ENCODE measurements at places on chromosomes 6 and 20. TPM values are rescaled to one million over a fixed set of nuclear protein-coding genes. Genes with fewer than 3 reads are reported as not detected.

DEFB123 gene
- total RNA-seq, result not detected

VWA7 gene
- total RNA-seq, result 2.9 TPM

DNA sequence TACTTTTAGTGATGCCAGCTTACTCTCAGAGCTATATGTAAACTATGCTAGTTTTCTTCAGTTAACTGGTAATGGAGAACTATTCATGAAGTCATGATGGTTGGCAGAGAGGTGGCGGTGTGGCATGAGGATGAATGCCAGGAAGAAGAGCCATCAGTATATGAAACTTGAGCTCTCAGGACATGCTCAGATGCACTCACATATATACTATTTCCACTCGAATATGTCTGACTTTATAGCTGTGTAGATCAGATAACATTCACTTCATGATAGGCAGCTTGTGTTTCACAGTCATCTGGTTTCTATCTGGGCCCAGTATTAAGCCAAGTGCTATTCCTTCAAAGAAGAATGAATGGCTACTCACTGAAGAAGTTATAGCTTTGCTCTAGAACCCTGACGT, 46.2 kb upstream of the CEP85L start:
- DNase-seq, result no peak
- H3K4me1 ChIP-seq, result peaks cover 52% of the 10 kb centered on the region

GRCh38 chr6:78460711-78461110, 406.6 kb upstream of the IRAK1BP1 start:
- H3K36me3 ChIP-seq, result no peaks in the 10 kb centered on the region
- no peak overlapping the region for H3K4me3 ChIP-seq
- no peaks in the 10 kb centered on the region for H3K4me1 ChIP-seq
- no peak overlapping the region for H3K27ac ChIP-seq

- H3K36me3 ChIP-seq, result peaks cover 17% of the 10 kb centered on the region
- H3K27me3 ChIP-seq, result no peaks in the 10 kb centered on the region
- peaks cover 52% of the 10 kb centered on the region for H3K4me1 ChIP-seq
- peak overlapping the region; percentile 46 for H3K27ac ChIP-seq
- peak overlapping the region; percentile 61 for H3K4me3 ChIP-seq
Measured at GRCh38 chr6:142900227-142900971, 44.6 kb downstream of the HIVEP2 start.

- no peak for DNase-seq
- H3K27ac ChIP-seq, result no peak overlapping the region
- H3K4me1 ChIP-seq, result no peaks in the 10 kb centered on the region
- H3K36me3 ChIP-seq, result no peaks in the 10 kb centered on the region
- H3K4me3 ChIP-seq, result no peak overlapping the region
- H3K27me3 ChIP-seq, result peaks cover 10% of the 10 kb centered on the region
Measured at GRCh38 chr6:2725999-2726567, 24.6 kb downstream of the MYLK4 start.

- peaks cover 2% of the 10 kb centered on the region for H3K27me3 ChIP-seq
- no peak overlapping the region for H3K4me3 ChIP-seq
- no peaks in the 10 kb centered on the region for H3K4me1 ChIP-seq
- no peak overlapping the region for H3K27ac ChIP-seq
- no peaks in the 10 kb centered on the region for H3K36me3 ChIP-seq
- DNase-seq, result no peak
Measured at GRCh38 chr6:164108092-164108491, 693.6 kb downstream of the QKI start.

EYS gene
- total RNA-seq, result not detected

- H3K4me1 ChIP-seq, result no peaks in the 10 kb centered on the region
- H3K27ac ChIP-seq, result no peak overlapping the region
- no peak for DNase-seq
- H3K4me3 ChIP-seq, result no peak overlapping the region
- H3K27me3 ChIP-seq, result peaks cover 23% of the 10 kb centered on the region
Measured at GRCh38 chr6:132651062-132651461, 7.9 kb downstream of the TAAR1 start.

DNA sequence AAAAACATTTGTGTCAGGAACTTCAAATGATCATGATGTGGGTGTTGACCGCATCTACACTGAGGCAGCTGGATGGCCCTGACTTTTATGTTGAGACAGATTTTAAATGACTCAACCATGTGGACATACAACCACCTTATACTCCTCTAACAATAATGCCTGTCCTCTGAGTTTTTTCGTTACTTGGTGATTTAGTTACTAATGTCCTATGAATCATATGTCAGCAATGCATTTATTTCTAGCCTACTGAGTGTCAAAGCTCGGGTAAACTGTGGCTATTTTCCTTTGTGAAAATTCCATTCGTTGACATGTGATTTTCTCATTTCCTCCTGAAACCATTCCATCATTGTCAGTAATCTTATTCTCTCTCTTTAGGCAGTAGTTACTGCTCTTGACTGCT, 38.9 kb upstream of the NKX2-4 start:
- no peaks in the 10 kb centered on the region for H3K36me3 ChIP-seq
- peaks cover 21% of the 10 kb centered on the region for H3K27me3 ChIP-seq
- no peak overlapping the region for H3K4me3 ChIP-seq
- no peaks in the 10 kb centered on the region for H3K4me1 ChIP-seq
- no peak for DNase-seq
- no peak overlapping the region for H3K27ac ChIP-seq

DNA sequence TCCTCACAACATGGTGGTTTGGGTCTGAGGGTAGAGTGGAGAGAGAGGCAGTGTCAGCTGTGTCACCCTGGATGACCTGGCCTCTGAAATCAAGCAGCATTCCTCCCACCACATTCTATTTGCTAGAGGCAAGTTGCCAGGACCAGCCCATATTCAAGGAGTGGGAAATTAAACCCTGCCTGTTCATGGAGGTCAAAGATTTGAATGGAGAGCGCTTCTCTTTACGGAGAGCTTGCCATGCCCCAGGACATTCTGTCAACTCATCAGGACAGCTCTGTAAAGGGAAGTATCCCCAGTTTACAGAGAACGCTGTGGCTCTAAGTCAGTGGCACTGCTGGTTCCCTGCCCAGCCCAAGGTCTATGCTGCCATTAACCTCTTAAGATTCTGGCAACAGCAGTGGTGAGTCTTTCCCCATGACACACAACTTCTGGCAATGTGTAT, 90.0 kb upstream of the INSM1 start:
- DNase-seq, result no peak
- no peak overlapping the region for H3K27ac ChIP-seq
- H3K4me1 ChIP-seq, result no peaks in the 10 kb centered on the region

PPP1R10 gene
- 126 TPM for total RNA-seq

- no peak overlapping the region for H3K4me3 ChIP-seq
- no peaks in the 10 kb centered on the region for H3K4me1 ChIP-seq
- no peaks in the 10 kb centered on the region for H3K27me3 ChIP-seq
- H3K36me3 ChIP-seq, result peaks cover 11% of the 10 kb centered on the region
Measured at GRCh38 chr20:13758884-13759283, 25.8 kb downstream of the ESF1 start.

ID4 gene
- total RNA-seq, result not detected

GRCh38 chr6:125120054-125120590, 33.5 kb upstream of the TPD52L1 start:
- H3K27me3 ChIP-seq, result peaks cover 12% of the 10 kb centered on the region
- no peak overlapping the region for H3K27ac ChIP-seq
- H3K4me1 ChIP-seq, result no peaks in the 10 kb centered on the region
- H3K36me3 ChIP-seq, result no peaks in the 10 kb centered on the region
- DNase-seq, result no peak

GRCh38 chr6:151275121-151275520, 35.4 kb downstream of the AKAP12 start:
- no peak overlapping the region for H3K4me3 ChIP-seq
- no peaks in the 10 kb centered on the region for H3K36me3 ChIP-seq

IL17A gene
- total RNA-seq, result not detected

- no peak overlapping the region for H3K27ac ChIP-seq
- H3K4me3 ChIP-seq, result no peak overlapping the region
- DNase-seq, result no peak
- H3K36me3 ChIP-seq, result no peaks in the 10 kb centered on the region
- no peaks in the 10 kb centered on the region for H3K27me3 ChIP-seq
- H3K4me1 ChIP-seq, result no peaks in the 10 kb centered on the region
Measured at GRCh38 chr6:100987556-100987955, 106.4 kb upstream of the ASCC3 start.

GRCh38 chr6:79030511-79030910, 47.5 kb downstream of the PHIP start:
- no peak for DNase-seq
- H3K4me1 ChIP-seq, result peaks cover 31% of the 10 kb centered on the region
- peaks cover 34% of the 10 kb centered on the region for H3K36me3 ChIP-seq

HLA-DQB1 gene
- 4.7 TPM for total RNA-seq

DNA sequence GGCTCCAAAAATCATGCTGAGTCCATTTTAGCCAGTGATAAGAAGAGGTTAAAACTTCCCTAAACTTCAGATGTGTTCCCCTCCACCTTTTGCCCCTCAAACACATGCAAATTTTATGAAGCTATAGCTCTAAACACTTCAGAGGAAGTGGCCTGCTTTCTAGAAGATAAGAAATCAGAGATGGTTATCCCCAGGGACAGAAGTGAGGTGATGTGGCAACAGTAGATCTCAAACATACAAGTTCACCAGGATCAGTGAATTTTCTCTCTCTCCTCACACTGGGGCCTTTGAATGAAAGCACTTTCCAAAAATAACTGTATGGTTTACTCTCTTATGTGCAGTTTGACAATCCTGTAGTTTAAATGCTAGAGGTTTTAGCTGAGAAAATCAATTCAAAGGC, 332.0 kb downstream of the BTBD9 start:
- H3K36me3 ChIP-seq, result no peaks in the 10 kb centered on the region
- H3K27ac ChIP-seq, result no peak overlapping the region
- H3K4me1 ChIP-seq, result peaks cover 16% of the 10 kb centered on the region
- H3K27me3 ChIP-seq, result no peaks in the 10 kb centered on the region
- H3K4me3 ChIP-seq, result no peak overlapping the region
- no peak for DNase-seq

CTCFL gene
- not detected for total RNA-seq
